AG04449 (cell line): ENCODE measurements at places on chromosomes 4 and X.

- DNase-seq: no peak
These were observed 230.9 kb downstream of the SOWAHB start for GRCh38 chr4:76666944-76667532.

GRCh38 chrX:119636419-119636818 lies 30.2 kb upstream of the NKRF start:
- no peak for DNase-seq

- no peak for DNase-seq
These were observed 298.7 kb upstream of the TENM3 start for GRCh38 chr4:181944527-181944926.

GRCh38 chr4:110550260-110550659 lies 72.6 kb downstream of the PITX2 start:
- DNase-seq: no peak

- DNase-seq: peak; percentile 38
These were observed 231.9 kb upstream of the INTU start for GRCh38 chr4:127400731-127401346.

GRCh38 chr4:35948171-35948570 lies 296.1 kb downstream of the ARAP2 start:
- no peak for DNase-seq

DNA sequence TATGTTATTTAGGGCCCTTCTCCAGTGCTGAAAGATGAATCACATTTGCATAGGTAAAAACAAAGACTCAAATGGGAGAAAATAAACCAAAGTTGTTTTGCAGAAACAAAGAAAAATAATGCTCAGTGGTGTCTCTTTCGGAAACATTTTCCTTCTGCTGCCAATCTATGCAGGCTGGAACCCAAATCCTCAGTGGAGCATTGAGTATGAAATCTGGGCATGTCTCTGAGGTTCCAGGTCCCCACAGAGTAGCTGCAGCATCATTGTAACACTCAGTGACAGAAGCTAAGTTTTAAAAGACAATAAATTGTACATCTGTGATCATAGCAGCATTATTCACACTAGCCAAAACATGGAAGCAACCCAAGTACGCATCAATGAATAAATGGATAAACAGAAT lies 303.6 kb downstream of the FBXW7 start:
- DNase-seq: no peak

GRCh38 chrX:109635146-109635545 lies 10.2 kb upstream of the KCNE5 start:
- no peak for DNase-seq

GRCh38 chr4:182764137-182764536 lies 153.0 kb downstream of the DCTD start:
- no peak for DNase-seq

- DNase-seq: no peak
These were observed 4.4 kb upstream of the METTL14 start for GRCh38 chr4:118680808-118681207.

- no peak for DNase-seq
These were observed 82.2 kb downstream of the FNIP2 start for GRCh38 chr4:158850800-158851644.

DNA sequence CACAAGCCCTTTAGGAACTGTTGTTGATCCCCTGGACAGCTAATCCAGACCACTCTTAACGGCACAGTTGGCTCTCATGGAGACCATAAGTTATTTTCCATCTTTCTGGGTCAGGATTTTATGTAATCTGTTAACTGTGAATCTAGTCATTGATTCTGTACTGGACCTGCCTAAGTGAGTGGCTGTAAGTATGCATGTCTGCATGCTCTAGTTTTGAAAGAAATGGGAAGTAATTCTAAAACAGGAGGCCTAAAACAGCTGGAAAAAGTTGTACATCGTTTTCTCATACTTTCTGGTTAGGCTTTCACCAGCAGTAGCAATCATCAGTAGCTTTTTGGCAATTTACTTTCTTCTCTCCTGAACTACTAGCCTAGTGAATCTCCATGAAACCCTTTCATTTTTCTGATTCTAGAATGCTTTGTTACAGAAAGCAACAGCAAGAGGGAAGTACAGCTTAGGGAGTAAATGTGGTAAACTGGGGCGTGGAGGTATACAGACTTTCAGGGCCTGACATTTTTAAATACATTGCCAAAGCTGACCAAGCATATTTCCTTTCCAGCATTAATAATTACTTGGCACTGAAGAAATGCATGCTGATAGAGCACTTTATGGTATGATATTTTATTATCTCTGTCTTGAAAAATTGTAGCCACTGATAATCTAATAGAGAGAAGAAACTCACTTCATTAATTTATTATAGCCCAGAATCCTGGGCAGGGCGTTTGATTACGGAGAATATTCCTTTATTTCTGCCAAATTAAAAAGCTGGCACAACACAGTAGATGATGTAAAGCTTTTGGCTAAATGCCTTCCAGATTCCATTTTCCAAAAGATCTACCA lies 202.7 kb downstream of the BANK1 start:
- DNase-seq: no peak

GRCh38 chr4:59834943-59835342 lies 1365.2 kb upstream of the ADGRL3 start:
- DNase-seq: no peak

GRCh38 chr4:143344774-143345173 lies 8.1 kb downstream of the GAB1 start:
- DNase-seq: no peak

DNA sequence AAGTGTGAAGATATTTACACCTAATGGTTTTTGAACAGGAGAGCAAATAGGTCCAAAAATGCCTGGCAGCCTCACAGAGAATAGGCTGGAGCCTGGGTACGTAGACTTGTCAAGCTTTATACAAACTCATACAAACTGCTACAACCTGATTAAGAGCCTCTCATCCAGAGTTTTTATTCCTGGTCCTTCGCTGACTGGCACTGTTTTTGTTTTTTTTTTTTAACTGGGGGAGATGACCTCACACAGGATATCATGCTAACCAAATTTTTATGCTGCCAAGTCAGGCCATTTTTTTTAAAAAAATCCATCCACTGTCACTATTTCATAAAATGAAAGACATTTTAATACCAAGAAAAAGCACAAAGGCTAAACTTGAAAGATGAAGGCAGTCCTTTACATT lies 1.9 kb downstream of the FAM114A1 start:
- no peak for DNase-seq

- no peak for DNase-seq
These were observed 30.0 kb downstream of the FAM9C start for GRCh38 chrX:13014111-13015096.

GRCh38 chr4:180281724-180282123 lies 1961.5 kb upstream of the TENM3 start:
- DNase-seq: no peak

DNA sequence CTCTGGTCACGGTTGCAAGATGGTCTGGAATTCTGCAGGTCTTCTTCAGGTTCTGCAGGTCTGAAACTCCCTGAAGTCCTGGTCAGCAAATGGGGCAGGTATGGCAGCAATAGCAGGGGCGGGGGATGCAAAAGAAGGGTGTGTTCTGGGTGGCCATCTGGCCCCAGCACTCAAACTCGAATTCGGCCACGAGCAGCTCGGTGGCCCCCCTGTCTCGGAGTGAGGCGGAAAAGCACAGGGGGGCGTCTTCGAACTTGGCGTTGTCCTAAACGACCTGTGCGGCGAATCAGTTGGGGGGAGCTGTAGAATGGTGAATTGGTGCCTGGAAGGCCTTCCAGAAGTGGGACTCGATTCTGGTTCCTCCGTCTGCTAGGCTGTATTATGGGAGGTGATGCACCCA lies 2.1 kb downstream of the RTL5 start:
- DNase-seq: no peak

DNA sequence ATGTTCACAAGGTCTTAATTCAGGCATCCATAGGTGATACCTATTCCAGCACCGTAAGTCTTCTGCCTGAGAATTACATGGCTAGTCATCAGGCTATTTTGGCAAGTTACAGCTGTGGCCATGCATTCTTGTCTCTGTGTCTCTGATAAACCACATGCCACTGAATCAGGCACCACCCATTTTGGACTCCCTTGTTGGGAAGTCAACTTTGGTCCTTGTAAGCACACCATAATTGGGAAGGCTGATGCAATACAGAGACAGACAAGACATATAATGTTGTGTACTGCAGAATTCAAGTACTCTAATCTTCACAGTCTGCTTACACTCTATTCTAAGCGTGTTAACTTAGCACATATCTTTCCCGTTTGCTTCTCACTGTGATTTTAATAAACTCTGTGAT lies 483.7 kb upstream of the FTHL17 start:
- DNase-seq: no peak

DNA sequence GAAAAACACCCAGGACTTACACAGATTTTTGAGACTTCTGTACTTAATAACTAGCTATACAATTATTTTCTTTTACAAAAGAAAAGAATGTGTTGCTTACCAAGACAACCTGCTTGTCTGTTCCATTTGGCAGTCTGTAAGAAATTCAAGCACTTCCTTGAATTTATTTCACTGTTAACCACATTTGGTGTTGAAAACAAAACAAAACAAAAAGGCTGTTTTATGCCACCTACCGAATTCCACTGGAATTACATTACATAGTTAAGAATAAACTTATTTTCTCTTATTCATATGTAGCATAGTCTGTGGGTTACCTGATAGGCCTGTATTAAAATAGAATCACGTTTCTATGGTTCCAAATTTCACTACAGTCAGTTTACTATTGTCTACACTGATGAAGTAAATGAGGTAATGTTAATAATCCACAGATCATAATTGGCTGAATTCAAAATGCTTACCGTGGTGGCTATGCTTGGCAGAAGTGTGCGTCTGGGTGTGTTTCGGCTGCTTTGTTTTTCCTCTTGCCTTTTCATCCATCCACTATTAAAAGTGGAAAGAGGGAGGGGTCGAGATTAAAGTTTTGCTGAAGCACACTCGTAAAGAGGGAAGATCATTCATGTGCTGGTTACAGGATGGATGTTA lies at the start of gene TLR1:
Gene TLR1 (minus strand): TSS at position 138 of the 642 bp plus-strand sequence. CDS start 5,960 bp downstream, outside the sequence.
- DNase-seq: peak; percentile 40

DNA sequence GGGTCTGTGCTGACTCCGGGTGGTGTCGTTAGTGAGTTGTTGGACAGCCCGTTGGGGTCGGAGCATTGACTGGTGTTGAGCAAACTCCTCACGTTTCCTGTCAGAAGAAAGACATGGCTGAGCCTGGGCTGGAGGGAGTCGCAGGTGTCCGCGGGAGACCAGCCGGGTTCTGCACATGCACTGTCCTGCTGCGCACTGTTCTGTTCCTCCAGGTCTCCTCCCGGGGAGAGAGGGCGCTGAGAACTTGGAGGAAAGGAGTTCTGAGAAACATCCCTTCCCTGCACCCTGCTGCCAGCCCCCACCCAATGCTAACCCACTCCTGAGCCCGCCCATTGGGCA lies 1.1 kb downstream of the ZNF141 start:
- no peak for DNase-seq

DNA sequence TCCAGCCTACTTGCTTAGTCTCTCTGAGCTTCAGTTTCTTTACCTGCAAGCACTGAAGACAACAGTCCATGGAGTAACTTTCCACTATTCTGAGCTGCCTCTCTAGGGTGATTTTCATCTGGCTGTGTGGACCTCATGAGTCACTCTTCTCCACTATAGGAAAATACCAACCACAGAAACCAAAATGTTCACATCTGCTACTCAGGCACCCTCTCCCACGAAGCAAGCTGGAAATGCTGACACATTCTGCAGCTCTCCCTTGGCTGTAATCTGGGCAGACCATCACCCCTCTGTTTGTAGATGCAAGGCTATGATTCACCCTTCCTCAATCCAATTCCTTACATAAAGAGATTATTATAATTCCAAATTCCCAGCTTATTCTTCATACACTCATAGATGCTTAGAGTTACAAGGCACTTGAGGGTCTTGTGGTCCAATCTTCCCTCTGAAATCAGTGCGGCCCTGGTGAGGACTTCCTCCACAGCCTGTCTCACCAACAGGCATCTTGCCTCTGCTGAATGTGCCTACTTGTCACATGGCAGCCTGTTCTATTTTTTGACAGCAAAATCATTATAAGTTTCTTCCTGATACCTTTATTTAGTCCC lies 97.0 kb upstream of the LNX1 start:
- DNase-seq: peak; percentile 99

DNA sequence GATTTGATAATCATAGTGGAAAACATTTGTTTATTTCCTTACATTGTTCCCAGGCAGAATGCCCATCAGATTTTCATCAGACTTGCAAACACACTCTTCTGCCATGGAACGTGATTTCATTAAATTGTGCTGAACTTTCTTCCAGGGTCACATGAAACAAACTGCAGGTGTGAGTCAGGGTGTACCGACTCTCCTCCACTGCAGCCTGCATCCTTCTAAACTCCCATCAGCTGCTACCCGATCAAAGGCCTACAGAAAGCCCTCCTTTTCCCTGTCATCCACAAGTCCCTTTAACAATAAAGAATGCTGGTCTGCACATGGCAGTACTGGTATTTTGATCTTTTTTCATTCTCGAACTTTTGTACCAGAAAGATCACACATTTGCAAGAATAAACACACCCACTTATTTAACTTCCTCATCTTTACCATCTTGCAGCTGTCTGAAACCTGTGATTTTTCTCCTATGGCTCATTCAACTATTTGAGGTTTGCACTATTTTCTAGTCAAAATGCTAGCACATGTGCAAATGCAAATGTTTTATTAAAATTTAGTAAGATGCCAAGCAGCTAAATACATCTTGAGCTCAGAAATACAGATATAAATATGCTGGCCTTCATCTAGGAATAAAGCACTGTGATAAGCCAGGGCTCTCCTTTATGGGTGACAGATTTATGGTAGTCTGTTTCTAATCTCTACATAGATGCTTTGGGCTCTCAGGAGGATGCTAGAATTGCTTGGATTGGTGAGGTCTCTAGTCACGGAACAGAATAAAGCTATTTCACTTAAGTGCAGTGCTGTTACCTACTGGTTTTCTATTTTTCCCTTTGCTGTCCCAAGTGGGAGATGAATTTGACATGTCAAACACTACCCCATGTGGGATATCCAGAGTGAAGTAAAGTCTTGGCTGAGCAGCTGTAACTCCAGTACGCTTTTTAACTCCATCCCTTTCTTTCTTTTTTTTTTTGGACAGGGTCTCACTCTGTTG lies 25.8 kb upstream of the ARHGAP24 start:
- no peak for DNase-seq

DNA sequence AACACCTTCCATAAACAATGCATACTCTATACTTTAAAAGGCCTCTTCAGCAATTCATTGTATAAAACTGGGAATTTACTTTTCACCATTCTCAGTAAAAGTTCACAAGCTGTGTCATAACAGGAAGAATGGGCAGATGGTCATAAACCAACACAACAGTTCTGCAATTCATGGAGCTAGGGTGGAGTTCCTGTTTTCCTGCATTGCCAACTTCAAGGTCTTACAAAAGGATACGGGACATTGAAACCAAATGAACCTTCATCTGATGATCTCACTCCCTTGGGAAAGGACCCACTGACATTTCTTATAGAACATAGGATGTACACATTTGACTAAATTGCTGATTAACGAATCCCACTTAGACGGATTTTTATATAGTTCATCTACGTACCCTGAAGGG lies 4.1 kb downstream of the KDR start:
- no peak for DNase-seq

GRCh38 chr4:159212675-159213293 lies 109.9 kb downstream of the RAPGEF2 start:
- DNase-seq: no peak

DNA sequence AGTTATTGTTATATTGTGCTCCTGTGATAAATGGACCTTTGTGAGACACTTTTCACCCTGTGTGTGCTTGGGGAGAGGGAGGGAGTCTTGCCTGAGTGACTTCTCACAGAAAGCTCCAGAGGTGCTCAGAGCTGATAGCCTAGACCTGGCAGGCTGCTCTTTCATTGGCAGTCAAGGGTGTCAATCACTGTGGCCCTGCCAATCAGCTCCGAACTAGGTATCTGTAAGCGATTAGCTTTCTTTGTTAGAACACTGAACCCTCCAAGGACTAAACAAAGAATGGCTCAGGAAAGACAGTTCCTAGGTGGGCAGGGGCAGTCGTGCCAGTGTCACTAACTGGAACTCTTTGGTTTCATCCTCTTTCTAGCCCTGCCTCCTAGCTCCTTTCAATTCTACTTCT lies 2.7 kb upstream of the NALF2 start:
- no peak for DNase-seq
